ENCODE measurements at places on chromosomes 4 and X. TPM values are rescaled to one million over a fixed set of nuclear protein-coding genes. Genes with fewer than 3 reads are reported as not detected.

MSN gene
- total RNA-seq, result 657 TPM

SMIM10L2A gene
- 0.64 TPM for total RNA-seq

TMSB15A gene
- total RNA-seq, result 0.54 TPM

GYPE gene
- total RNA-seq, result not detected

XAGE3 gene
- total RNA-seq, result not detected

STOX2 gene
- not detected for total RNA-seq

All from T-helper 1 cell treated with Interleukin-12 subunit alpha and Interleukin-12 subunit beta and Interleukin-4 antibody, amounts not matched to agents 30 ng/mL and 1 ng/mL, for 36 hours (primary cell).